ENCODE measurements at places on chromosomes 2 and 18.

GRCh38 chr2:237184192-237184918 is 98.7 kb downstream of the COPS8 start:
- DNase-seq, result no peak

GRCh38 chr2:199862788-199863187 is 11.8 kb upstream of the FTCDNL1 start:
- DNase-seq, result no peak

DNA sequence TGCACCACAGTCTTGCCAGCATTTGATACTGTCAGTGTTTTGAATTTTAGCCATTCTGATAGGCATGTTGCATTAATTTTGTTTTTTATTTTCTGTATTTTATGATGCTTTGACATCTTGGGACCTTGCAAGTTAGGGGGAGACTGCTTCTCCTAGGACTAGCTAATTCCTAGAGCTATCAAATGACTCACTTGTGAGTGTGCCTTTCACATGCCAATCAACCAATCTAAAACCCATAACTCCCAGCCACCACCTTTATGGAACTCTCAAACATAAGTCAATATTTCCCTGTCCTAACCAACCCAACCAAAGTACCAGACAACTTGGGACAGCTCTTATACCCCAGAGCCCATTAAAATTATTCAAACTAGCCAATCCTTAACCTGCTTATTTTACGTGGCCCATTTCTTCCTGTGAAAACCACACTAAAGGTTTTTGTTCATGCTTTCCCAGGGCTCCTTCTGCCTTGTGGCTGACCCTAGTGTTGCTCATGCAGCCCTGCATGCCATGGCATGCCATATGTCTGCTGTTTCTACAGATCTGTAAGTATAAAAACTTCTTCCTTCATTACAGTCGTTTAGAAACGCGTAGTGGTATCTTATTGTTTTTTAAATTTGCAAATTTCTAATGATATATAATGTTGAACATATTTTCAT is 230.1 kb downstream of the GPD2 start:
- no peak for DNase-seq

DNA sequence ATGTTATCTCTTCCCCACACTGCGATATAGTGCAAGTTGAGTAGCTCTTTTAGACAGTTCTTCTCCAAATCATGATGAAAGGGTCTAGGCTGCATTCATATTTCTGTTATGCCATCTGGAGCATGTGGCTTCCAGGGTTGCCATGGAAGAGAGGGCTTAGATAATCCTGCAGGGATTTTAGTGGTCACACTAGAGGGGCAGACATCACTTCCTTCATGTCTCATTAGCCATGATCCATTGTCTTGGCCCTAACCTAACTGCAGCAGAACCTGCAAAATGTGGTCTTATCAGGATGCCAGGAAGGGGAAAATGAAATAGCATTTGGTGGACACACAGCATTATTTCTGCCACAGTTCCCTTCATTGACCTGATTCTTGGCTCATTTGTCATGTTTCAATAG is 83.1 kb downstream of the ADAM23 start:
- no peak for DNase-seq

DNA sequence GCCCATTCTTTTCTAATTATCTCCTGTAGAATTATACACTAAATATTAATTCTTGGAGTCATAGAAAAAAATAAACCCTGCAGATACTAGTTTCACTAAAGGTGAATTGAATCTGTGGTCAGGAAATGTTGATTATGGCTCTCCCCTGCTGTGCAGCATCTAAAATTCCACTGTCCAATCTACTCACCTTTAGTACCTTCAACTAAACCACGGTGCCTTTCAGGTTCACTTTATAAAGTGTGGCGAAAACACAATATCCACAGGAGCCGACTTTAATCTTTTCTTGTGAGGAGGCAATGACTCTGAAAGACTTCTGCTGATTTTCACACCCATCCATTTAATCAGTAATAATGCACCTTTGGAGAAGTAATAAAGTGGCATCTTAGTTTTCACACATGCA is 402.3 kb downstream of the THSD7B start:
- no peak for DNase-seq

GRCh38 chr18:42274488-42275137 is 319.6 kb downstream of the PIK3C3 start:
- DNase-seq, result peak; percentile 11

DNA sequence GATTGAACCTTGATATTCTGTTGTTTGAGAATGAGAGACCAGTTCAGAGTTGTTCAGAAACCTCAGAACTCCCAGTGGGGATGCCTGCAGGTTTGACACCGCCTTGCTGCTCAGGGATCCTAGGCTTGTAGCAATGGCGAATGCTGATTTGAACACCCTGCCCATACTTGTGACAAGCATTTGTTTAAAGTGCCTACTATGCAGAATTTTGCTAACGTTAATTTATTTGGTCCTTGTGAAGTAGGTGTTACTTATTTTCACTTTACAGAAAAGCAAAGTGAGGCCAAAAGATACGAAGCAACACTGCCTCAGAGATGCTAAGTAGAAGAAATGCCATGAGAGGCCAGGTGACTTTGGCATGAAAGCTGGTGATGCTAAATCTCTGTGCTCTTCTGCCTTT is 32.3 kb downstream of the STON1 start:
- no peak for DNase-seq

DNA sequence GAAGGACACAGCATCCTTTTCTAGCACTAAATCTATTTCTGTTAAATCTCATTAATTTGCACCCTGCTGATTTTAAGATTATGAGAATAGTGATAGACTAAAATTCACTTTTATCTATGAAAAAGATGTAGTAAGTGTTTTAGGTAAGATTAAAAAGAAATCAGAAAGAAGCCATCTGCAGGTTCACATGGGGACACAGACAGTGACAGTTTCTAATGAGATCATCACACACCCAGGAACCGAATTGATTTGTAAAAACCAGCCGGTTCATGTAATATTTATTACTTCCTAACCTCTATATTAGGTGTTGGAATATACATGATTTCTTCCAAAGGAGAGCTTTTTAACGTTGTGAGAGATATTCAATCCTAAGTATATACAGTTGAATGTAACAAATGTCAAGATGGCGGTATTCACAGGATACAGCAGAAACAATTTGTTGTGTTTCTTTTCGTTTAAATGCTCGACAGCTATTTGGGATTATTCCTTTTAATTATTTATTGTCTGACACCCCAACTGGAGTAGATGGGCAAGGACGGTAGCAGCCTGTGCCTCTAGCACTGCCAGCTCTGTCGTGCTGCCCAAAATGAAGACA is 223.4 kb downstream of the CCDC102B start:
- no peak for DNase-seq

DNA sequence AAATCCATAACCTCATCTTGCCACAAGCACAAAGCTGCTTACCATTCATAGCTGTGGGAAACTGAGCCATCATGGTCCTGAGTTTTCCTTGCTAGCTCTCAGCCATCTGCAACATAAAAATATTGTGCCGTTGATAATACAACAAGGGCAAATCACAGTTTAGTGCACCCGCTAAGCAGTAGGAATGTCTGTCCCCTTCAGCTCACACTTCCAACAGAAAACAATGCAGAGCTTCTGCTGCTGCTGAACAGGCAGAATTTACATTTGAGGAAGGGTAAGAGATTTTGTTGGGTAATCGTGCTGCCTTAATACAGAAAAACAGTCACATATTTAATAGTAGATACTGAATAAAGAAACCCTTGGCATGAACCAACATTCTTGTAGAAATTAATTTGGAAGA is 32.3 kb downstream of the ITSN2 start:
- DNase-seq, result no peak

GRCh38 chr2:127910415-127910814 is 24.7 kb upstream of the AMMECR1L start:
- DNase-seq, result no peak

DNA sequence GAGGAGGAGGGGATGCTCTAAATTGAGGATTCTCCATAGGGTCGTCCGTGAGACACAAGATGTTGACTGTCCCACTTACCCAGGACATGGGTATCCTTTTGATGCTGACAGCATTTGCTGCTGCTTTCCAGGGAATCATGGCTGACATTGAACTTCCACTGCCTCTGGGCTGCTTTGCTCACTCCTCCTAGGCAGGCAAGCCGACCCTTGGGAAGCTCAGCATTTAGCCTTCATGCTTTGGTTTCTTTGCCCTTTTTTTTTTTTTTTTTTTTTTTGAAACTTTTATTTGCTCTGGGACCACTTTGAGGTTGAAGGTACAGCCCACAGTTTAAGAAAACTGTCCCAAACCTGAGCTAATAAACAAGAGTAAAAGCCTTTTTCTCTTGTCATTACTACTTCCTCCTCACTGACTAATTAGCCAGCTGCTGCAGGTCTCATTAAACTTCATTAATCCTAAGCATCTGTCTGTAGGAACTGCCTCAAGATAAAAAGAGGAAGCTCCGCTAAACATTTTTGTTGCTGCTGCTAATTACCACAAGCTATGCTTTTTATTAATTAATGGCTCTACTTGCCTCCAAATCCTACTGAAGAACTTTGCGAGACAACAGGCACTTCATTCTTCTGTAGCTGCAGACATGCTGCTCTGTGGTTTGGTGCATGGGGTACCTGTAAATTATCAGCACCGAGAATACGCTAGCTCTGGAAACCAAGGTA is 125.4 kb downstream of the SPTBN1 start:
- no peak for DNase-seq

DNA sequence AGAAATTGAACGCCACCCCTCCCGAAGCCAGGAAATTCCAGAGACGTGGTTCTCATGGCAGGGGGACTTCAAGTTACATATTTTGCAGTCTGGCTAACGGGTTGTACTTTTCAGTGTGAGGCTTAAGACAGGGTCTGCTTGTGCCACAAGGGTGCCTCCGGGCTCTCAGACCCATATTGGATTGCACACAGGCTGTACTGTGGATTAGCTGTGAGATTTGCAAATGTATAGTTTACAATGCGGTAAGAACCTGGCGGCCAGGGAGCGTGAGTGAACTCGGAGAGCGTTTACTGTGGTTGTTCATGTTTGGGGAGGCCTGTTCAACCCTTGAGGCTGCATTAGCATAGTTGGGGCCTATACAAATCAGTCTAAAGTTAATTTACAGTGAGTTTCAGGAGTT is 143.9 kb upstream of the SIX2 start:
- no peak for DNase-seq

DNA sequence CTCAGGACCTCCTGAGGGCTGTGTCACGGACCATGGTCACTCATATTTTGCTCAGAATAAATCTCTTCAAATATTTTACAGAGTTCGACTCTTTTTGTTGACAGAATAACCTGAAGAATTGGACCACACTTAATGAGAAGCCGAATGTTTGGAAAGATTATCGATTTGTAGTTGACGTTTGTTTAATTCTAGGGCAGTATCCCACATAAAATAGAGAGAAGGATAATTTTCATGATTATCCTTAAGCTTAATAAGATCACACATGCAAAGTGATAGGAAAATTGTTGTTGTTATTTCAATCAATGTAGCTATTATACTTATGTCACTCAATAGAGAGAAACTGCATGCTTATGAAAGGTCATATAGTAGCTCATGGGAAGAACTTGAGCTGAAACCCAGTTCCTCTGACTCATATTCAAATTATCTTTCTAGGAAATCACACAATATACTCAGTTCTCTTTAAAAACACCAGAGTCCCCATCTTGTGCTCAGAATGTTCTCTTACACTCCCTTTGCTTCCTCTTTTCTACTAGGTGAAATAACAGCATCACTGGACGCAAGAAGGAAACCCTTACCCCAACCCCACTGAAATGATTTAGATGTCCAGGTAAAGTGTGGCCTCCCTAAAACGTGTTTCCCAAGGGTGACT is 982.1 kb downstream of the TSN start:
- DNase-seq, result peak; percentile 31

DNA sequence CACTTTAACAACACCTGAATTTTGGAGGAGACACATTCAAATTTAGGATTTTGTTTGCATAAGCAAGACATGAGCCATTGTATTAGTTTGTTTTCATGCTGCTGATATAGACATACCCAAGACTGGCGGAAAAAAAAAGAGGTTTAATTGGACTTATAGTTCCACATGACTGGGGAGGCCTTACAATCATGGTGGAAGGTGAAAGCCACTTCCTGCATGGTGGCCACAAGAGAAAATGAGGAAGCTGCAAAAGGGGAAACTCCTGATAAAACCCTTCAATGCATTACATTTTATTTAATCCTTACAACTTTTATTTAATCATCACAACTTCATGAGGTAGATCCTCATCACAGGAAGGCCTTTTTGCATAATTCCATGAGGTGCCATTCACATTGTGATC is 242.0 kb upstream of the STON1 start:
- DNase-seq, result no peak

DNA sequence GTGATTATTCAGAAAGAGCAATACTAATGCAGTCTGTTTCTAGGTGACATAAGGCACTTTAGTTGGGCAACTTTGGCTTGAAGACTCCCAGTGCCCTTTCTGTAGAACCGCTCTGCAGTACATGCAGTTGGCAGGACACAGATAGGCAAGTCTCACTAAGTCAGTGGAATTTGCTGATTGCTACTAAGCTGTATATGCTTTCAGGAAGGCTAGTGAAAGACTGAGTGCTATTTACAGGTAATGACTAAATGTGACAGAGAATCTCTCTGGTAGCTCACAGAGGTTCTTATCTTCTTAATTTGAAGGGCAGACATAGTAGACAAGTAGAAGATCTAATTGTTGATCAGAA is 243.0 kb downstream of the WDPCP start:
- DNase-seq, result no peak

- DNase-seq, result no peak
Observed at GRCh38 chr2:129191530-129191929, 787.9 kb upstream of the RAB6C start.

DNA sequence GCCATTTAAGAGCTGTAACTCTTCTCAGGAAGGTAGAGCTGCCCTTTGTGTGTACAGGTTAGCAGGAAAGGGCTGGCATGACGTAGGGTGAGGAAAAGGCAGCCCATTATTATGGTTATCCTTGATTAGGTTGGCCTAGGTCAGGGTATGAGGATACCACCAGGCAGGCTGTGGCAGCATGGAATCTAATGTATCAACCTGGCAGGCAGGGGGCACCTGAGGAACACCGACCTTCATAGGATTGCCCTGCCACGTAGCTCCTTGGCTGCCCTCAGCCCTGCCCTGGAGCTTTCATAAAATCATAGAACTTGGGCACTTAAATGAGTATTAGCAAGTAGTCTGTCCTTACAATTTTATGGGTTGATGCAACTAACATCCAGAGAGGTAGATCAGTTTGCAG is 261.6 kb downstream of the LTBP1 start:
- DNase-seq, result no peak

GRCh38 chr2:62999905-63000304 is 50.7 kb upstream of the OTX1 start:
- DNase-seq, result no peak

DNA sequence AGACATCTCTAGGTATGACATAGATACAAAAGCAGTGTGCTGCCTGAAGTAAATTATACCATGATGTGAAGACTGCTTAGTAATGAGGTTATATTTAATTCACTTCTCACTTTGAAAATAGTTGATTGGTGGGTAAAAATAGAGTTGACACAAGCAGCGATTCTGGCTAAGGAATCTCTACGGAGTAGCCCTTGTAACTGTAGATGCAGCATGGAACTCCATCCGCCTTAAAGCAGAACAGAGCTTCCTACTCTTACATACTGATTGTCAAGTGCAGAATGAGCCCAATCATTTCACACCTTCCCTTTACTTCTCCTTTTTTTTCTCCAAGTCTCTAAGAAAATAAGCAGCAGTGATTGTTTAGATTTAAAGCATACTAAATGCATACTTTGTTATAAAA is 1594.6 kb upstream of the SLC39A10 start:
- no peak for DNase-seq

- DNase-seq, result no peak
Observed at GRCh38 chr2:215573496-215573895, 137.6 kb upstream of the FN1 start.

Measured in GM10248 (cell line).